CD4-positive, alpha-beta T cell treated with Interleukin-4 for 4 hours (primary cell): ENCODE measurements at places on chromosomes 16 and 17.

- no peak for DNase-seq
These were observed 5.5 kb upstream of the SMG1 start for GRCh38 chr16:18931756-18932155.

GRCh38 chr17:31757097-31757496 lies 101.9 kb downstream of the COPRS start:
- DNase-seq: no peak

DNA sequence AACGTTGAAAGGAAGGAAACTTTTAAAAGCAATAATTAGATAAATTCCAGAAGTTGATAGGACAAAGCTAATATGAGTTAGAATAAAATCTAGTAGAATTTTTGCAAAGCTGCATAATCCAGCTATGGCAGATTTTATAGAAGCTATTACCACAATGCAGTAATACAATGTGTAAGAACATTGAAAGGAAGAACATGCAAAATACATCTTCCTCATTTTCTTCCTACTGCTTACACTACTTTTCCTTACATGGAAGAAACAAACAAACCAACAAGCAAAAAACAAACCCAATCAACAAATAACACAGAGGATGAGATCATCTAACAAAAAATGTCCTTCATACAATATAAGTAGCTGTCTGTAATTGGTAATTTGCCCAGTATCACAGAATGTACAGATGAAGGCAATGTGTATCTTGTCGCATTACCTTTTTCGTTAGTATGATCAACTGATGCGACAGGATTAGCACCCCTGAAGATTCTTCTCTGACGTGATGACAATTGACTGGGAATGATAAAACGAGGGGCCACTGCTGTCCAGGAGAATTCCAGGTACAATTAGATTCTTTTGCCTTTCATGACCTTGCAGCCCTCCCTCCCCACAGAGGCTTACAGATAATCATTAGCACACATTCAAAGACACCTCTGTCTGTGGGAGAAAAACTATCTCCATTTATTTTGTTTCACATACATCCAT lies 21.2 kb upstream of the LRRC37A start:
- no peak for DNase-seq

- no peak for DNase-seq
These were observed 14.4 kb downstream of the CUEDC1 start for GRCh38 chr17:57940653-57941329.

DNA sequence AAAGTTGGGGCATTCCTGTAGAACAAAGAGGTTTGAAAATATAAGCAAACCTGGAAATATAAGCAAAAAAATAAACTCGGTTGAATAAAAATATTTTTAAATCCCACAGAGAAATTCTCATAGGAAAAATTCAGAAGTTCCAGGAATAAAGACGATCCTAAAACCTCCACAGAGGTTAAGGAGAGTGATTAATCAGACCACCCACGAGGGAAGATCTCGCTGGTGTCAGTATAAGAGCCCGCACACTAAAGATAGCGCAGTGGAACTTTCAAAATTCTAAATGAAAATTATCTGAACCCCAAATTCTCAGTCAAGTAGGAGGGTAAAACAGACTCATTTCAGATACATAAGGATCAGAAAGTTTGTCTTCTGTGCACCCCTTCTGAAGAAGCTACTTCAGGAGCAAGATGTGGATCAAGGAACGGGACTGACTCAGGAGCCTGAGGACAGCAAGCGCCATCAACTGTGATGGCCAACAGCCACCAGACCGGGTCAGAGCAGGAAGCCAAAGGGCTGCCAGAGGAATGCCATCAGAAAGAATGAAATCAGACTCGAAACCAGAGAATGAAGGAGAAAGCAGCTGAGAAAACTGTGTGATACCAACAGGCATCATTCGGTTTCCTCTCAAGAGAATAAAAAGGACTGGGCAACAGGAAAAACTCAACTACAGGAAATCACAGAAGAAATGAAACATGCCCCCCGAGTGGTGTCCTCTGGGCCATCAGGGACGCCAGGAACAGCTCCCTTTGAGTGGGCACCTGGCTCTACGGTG lies 66.9 kb downstream of the CYTH1 start:
- no peak for DNase-seq

DNA sequence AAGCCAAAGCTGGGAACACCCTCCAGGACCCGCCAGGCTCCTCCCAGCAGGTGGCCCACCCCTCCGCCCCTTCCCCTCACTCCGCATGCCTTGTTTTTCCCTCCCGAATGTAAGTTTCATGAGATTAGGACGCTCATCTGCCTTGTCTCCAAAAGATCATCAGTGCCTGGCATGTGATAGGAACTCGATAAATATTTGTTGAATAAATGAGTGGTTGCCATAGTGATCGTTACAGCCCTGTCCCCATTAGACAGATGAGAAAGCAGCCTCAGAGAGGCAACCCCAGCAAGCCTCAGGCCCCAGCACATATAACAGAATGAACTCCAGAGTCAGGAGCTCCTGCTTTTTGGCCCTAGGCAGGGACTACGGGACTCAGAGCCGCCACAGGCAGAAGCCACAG lies 5.0 kb downstream of the CAMKK1 start:
- DNase-seq: peak; percentile 20

DNA sequence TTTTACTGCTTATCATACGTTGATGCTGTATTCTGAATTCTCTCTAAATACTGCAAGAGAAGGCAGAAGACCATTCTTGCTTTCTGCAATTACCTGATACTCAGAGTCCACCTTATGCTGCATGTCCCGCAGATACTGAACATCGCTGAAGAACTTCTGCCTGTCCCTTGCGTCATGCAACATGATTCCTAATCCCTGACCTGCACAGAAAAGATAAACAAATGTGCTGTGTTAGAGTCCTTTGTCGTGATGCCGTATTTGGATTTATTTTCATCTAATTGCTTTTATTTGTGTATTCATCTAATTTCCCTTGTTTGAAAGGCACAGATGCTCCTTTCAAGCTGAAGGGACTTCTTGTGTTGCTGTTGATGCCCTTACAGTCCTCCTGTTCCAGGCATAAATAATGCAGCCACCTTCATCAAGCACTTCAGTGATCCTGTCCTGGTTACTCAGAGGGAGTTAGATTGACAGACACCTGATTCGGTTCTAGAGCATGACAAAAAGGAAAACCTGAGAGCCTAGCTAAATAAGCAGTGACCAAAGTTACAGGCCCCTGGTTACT lies 6.5 kb downstream of the MARCHF10 start:
- no peak for DNase-seq

DNA sequence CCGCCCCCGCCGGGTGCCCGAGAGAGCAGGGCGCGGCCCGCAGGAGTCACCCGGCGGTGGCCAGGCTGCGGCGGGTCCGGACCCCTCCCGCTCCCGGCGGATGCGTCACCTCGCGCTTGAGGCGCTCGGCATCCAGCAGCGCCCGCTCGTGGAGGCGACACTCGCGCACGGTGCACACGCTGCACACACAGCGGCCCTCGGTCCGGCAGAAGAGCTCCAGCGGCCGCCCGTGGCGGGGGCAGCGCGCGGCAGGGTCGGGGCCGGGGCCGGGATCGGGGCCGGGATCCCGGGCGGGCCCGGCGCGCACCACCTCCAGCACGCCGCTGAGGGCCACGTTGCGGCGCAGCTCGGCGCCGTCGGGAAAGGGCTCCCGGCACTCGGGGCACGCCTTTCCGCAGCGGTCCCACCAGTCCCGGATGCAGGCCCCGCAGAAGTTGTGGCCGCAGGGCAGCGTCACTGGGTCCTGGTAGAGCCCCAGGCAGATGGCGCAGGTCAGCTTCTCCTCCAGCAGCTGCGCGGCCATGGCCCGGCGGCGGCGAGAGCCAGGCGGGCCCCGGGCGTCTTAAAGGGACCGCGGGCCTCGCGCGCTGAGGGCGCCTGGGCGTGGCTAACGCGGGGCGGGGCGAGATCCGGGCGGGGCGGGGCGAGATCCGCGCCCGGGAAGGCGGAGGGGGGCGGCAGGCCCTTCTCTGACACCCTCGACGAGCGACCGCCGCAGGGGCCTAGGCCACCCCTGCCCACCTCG lies at the start of gene TRIM65:
TSS of gene TRIM65 (minus strand) at position 537 of the 745 bp plus-strand sequence. CDS start at position 523, 14 bp downstream.
- peak; percentile 83 for DNase-seq

GRCh38 chr17:2809337-2809736 lies 13.1 kb downstream of the RAP1GAP2 start:
- no peak for DNase-seq

GRCh38 chr16:29983420-29984136 lies 9.9 kb downstream of the TAOK2 start:
- DNase-seq: no peak

DNA sequence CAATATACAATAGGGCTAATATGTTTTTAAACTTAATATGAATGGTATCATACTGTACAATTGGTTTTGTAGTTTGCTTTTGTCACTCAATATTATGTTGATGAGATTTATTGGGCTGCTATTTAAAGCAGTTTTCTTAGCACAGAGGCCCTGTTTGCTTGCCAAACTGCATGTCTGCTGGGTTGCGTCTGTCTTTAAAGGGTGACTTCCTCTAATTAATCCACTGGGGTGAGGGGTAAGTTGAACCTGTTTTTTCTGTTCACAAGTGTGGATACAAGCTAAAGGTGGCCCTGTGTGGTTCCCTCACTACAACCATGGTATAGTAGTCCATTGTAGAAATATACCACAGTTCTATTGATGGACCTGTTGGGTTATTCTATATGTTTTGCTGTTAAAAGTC lies 19.7 kb downstream of the TTC19 start:
- DNase-seq: no peak

DNA sequence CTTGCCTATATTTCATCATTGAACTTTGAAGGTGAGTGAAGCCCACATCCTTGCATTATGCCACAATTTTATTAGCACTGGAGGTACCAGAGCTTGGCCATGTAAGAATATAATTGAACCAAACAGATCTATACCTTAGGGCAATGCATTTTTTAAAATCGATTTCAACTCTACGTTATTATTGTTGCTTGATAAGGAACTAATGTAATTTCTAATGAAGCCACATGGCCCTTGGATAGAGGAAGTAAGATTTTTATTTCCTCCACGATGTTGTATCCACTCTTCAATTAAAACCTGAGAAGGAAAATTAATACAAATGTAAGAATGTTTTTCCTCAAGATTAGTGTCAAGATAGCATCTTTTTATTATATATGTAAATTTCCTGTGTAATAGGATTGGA lies 370.0 kb upstream of the EEF2KMT start:
- no peak for DNase-seq

DNA sequence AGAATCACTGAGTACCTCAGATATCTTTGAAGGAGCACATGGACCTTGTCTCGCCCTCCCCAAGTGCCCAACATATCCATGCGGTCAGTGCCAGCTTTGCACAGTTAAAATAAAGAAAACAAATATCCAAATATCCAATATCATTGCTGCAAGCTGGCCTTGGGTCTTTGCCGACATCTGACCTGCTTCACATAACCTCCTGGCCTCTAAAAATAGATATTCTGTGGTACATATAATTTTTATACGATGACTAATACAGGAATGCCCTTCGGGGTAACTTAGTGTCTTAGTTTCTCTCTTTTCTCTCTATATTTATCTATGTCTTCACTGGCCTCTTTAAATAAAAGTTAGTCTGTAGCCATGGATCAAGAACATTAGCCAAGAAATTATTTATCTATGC lies 67.8 kb downstream of the MAF start:
- DNase-seq: no peak

DNA sequence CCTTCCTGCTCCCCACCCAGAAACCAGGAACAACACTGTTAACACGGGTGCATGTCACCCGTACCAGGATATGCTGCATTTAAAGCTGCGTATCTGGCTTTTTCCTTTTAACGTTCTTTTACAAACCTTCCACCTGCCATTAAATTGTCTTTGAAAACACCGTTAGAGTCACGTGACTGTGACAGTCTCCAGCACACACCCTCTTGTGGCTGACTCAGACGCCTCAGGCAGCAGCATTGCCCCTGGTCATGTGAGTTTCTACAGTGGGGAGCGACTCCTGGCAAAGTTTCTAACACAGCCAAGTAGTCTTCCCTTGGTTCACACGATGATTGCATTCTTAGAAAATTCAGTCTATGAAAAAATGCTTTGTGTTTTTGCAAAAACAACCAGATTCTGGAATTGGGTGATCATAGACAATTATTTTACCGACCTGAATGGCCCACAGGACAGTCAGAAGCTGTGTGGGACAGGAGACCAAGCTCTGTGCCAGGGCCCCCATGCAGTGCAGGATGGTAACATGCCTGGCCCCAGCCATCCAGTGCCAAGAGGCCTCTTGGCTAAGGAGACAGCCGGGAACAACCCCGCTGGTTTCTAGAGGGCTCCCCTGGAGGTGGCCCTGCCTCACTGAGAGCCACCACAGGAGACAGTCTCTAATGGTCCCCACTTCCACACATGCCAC lies 199.1 kb downstream of the KATNIP start:
- peak; percentile 34 for DNase-seq
